ENCODE measurements at places on chromosomes 12 and 14.

DNA sequence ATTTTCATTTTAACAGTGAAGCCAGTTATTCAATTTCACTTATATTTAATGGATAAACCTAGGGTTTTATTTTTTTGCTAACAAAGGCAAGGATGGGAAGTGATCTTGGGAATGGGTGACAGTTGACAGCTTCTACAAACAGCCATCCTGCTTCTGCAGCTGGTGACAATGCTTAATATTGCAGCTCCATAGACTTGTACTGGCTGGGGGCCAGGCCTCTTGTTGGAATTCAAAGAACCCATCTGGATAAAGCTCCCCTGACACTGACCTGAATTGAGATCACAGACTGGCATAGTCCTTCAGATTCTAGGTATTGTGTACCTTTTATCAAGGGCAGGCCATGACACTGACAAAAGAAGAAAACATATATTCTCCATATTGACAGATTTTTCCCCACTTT lies 664.6 kb upstream of the FOXG1 start:
- DNase-seq: no peak

- no peak for DNase-seq
These were observed 153.2 kb upstream of the PRICKLE1 start for GRCh38 chr12:42742716-42743115.

DNA sequence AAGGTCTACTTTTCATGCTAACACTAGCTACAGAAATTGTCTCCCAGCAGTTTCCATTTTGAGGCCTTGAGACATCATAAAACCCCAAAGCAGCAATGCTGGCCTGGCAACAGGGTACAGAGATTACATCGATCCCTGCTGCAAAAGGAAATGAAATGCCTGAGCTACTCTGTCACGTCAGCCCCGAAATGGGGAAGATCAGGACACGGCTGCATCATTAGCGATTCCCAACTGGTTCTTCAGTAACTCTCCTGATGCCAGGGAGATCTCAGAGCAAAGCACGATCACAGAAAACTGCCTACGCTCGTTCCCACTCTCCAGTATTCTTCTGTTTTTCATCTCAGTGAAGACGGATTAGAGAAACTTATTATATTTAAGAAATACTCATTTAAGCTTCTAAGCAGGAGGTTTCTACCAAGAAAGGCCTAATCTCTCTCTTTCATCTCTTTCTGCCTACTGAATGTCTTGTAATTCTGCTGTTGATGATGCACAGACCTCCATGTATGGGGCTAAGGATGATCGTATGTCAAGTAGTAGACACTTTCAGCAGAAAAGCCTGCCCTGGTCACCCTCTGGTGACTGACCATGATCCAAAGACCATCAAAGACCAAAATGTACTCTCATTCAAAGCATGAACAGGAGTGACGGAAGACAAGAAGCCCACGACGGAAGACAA lies 168.5 kb downstream of the RIMBP2 start:
- DNase-seq: no peak

DNA sequence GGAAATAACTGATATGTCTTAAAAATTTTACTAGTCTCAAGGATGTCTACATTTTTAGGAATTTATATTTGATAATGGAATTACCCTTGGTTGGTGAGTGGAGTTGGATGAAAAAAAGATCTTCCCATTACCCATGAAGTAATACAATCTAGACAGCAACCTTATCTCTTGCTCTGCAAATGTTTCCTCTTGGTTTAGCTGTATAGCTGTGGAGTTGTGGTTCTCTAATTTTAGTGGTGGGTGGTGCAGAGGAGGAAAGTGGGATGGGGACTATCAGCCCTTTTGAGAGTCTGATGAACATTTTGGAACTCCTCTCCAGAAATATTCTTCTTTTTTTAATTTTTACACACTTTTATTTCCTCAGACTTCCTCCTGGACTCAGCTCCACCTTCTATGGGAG lies 17.1 kb downstream of the SPX start:
- DNase-seq: no peak

- DNase-seq: no peak
These were observed 104.1 kb downstream of the SLC35F4 start for GRCh38 chr14:57761800-57762199.

GRCh38 chr12:80264386-80264785 lies 165.0 kb downstream of the OTOGL start:
- no peak for DNase-seq

DNA sequence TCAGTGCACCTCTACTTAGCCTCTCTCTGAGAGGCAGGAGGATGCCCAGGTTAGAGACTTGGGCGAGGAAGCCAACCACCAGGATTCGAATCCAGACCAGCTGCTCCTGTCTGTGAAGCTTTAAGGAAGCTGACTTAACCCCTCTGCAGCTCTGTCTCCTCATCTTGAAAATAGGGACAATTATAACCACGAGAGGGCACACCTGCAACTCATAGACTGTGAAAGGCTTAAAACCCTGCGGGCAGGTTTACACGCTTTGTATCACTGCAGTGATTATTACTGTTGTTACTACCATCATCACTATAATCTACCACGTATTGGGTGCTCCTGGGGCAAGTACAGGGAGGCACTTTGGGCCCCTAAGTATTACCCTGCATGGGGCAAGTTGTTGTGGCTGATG lies 379.8 kb downstream of the VRK1 start:
- no peak for DNase-seq

- peak; percentile 47 for DNase-seq
These were observed 32.1 kb downstream of the DMAC2L start for GRCh38 chr14:50344116-50344775.

- DNase-seq: peak; percentile 27
These were observed 508.6 kb downstream of the FLRT2 start for GRCh38 chr14:86038387-86039042.

- no peak for DNase-seq
These were observed 76.9 kb downstream of the PTCSC3 start for GRCh38 chr14:36099619-36100018.
